Umbilical cord (tissue), 2 donors: ENCODE measurements at places on chromosomes 16 and 17. TPM values are rescaled to one million over a fixed set of nuclear protein-coding genes. Genes with fewer than 3 reads are reported as not detected.

Gene GCGR
- total RNA-seq: 2.9 TPM

Gene KIF18B
- 1.4 TPM for total RNA-seq

Gene CD68
- 8.4 TPM for total RNA-seq

Gene TMC6
- 20.9 TPM for total RNA-seq

Gene NXPH3
- 3.4 TPM for total RNA-seq

Gene RNF222
- not detected for total RNA-seq

Gene KRTAP4-3
- total RNA-seq: 1.4 TPM

Gene ALDOC
- total RNA-seq: 26.2 TPM

Gene IL34
- 22.6 TPM for total RNA-seq

Gene WFIKKN2
- 1.9 TPM for total RNA-seq

Gene ETV4
- not detected for total RNA-seq
